ENCODE measurements at places on chromosomes 2 and 18.

DNA sequence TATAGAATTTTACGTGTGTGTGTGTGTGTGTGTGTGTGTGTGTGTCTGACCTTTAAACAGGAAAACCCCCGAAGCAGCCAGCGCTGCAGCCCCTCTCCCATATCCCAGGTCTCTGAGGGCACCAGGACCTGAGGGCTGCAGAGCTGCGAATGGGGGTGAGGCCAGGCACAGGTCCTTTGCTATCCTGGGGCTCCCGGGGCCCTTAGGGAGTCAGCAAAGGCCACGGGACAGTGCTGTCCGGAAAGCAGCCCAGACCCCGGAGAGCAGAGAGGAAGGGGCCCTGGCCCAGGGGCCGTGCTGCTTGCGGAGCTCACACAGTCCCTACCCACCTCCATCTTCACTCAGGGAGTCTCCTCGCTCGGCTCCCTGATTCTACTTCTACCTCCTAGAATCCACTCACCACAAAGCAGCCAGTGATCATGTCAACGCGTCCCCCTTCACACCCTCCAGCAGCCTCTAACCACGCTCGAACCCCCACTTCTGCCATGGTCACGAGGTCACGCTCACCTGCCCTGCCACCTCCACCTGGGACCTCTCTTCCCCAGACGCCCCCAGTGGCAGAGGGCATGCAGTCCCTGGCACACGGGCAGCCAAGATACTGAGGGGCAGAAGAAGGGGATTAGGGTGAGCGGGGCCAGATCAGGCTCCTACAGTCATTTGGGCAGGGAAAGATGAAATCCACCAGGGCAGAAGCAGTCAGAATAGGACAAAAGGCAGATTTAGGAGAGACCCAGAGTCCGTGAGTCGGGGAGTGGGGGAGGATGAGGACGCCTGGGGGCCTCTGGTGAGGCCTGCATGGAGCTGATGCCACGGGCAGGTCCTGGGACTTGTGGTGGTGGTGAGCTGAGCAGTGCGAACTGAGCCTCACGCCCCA, 86.7 kb downstream of the USP40 start:
- no peak for DNase-seq

DNA sequence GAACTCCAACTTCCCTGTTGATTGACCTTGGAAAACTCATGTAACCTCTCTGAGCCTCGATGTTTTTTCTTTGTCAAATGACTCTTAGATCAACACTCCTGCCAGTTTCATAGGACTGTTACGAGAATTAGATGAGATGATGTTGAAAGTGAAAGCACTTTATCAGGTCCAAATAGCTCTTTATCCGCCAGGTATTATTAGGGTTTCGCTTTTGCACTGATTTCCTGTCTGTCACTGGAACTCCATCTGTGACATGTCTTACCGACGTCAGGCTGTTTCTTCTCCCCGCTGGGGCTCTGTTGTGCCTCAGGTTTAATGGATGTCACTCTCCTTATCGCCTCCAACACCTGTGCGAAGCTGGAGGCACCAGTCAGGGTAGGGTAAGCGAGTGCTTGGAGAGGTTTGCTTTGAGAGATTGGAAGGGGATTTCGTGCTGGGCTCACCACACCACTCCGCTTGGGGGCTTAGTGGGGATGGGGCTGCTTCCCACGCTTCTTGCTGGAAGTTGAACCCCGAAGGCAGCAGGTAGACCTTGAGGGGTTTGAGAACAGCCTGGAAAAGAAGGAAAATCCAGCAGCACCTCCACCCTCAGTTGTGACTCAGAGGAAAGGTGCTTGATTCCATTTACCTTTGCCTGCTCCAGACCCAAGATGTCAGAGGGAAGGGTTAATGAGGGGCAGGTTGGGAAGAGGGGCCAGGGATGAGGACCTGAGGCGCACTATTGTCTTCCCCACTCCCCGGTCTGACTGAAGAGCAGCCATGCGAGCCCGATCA, 4.3 kb downstream of the GAD1 start:
- no peak for DNase-seq

DNA sequence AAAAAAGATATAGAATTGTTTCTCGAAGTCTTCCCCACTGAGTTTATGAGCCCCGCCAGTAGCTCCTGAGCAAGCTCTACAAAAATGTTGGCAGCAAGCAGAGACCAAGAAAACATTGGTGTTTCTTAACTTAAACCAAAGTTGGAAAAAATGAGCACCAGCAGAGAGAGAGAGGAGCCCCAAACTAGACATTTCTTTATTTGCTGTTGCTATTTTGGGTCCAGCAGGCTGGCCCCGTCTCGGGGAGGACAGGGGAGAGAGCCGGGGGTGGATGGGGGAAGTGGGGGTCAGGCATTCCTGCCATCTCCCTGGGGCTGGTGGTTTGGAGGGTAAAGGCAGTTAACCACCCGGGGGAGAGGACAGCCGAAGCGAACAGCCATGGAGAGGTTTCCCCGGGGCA, 113.0 kb downstream of the DYSF start:
- no peak for DNase-seq

DNA sequence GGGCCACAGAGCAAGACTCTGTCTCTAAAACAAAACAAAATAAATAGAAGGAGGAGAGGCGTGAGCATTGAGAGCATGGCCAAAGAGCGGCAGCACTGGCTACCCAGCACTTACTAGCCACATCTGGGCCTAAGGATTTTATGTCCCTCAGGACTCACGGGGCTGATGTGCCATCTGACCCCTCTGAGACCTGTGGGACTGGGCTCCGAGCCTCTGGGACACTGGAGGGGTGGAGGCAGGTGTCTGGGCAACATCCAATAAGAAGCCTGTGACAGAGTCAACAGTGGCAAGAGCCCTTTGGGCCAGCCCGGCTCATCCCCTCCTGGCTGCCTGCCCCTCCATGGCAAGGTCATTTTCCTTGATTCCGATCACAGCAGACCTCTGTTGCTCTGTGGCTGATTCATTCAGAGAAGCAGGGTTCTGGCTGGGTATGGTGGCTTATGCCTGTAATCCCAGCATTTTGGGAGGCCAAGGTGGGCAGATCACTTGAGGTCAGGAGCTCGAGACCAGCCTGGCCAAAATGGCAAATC, 60.7 kb downstream of the RRM2 start:
- no peak for DNase-seq

- no peak for DNase-seq
Observed at GRCh38 chr2:112182581-112183034, 44.4 kb downstream of the FBLN7 start.

GRCh38 chr2:150159300-150159699, 328.2 kb downstream of the RND3 start:
- no peak for DNase-seq

DNA sequence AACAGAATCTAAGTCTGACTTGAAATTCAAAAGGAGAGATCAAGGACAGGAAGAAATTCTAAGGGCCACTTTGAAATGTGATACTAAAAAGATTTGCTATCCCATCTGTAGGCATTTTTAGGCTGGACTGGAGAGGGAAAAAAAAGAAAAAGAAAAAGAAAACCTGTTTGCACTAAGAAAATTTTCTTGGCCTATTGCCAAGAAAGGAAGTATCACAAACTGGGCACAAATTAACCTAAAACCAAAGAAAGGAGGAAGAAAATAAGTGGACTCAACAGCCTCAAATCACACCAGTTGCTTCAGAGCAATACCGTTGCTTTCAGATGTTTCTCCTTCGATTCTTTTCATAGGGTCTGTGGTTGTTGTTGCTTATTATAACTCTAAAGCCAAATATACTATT, 287.9 kb upstream of the VRK2 start:
- DNase-seq = no peak

DNA sequence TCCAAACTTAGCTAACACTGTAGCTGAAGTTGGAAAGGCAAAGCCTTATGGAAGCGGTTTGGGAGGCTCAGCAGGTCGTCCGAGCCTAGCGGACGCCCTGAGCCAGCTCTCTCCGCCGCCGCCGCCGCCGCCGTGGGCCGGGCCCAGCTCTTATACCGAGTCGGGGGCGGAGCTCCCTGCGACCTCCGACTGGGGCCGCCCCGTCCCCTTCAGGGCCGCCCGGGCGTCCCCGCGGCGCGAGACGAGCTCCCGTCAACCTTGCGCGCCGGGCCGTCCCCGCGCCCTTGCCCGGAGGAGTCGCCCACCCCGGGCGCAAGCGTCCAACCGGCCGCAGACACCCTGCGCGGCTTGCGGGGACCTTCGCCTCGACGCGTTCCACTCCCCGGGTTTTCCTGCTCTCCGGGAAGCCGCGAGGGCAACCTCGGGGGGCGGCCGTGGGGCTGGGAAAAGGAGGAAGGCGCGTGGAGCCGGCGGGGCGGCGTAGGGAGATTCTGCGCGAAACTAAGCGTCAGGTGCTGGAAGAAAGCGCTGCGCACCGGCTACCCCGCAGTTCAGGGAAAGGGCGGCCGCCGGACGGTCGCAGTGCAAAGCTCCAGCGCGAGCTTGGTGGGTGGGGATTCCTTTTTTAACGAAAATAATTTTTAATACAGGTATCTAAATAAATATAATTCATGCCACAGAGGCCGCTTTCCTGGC, at the start of gene SLC40A1:
Gene SLC40A1 (minus strand): TSS at position 129 of the 696 bp plus-strand sequence. CDS start 326 bp downstream, outside the sequence.
- DNase-seq = peak; percentile 53

DNA sequence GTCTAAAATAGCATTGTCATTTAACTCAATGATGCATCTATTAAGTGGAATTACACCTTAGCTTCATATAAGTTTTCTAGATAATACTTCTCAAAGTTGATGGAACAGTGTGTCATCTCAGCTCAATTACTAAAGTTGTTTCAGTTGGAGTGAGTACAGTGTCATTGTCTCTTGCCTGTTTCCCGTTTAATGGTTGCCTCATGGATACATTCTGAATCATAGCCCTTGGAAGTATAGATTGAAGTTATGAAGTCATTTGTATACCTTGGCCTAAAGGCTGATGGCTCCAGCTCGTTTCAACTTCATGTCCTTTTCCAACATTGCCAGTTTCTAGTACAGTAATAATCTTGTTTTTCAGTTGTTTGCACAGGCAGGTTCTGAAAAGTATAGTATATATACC, 130.5 kb upstream of the NOSTRIN start:
- no peak for DNase-seq

- DNase-seq = no peak
Observed at GRCh38 chr18:44799382-44799906, 118.8 kb downstream of the SETBP1 start.

GRCh38 chr2:109433486-109433885, 180.3 kb downstream of the SEPTIN10 start:
- DNase-seq = no peak

All from dorsolateral prefrontal cortex (tissue), 122 donors.